ENCODE measurements at places on chromosomes 4 and X.

GRCh38 chr4:101224358-101225218, 122.7 kb downstream of the PPP3CA start:
- DNase-seq, result no peak

DNA sequence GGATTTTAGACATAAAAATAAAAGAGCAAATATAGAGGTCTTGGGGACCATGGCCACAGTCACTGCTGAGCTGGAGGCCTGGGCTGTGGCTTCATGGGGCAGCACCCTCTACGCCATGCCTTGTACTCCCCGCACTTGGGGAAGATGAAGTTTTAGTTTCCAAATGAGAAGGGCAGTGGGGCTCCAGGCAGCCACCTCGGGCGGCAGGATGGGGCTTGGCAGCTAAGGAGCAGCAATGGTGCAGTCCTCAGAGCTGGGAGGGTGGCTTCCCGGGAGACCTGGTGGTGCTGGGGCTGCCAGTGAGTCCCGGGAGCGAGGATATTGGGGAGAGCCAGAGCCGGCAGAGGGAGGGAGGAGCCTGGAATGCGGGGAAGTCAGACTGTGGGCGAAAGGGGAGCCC, 2.4 kb downstream of the CXCR3 start:
- DNase-seq, result no peak

DNA sequence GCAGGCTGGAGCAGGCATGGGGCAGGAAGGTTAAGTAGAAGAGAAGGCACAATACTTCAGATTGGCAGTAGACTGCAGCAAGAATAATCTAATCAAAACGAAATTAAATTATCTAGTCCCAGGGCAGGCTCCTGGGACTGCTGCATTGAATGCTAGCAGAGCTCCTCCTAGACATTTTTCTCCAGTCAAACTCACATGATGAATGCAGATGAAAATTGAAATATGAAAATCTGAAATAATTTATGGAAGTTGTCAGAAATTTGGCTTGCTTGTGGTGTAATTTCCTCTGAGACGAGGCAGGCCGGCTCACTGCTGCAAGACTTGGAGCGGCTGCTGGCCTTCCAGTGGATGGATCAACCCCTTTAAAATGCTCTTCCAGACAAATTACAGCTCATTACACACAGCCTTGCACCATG, 78.0 kb upstream of the TMEM33 start:
- no peak for DNase-seq

DNA sequence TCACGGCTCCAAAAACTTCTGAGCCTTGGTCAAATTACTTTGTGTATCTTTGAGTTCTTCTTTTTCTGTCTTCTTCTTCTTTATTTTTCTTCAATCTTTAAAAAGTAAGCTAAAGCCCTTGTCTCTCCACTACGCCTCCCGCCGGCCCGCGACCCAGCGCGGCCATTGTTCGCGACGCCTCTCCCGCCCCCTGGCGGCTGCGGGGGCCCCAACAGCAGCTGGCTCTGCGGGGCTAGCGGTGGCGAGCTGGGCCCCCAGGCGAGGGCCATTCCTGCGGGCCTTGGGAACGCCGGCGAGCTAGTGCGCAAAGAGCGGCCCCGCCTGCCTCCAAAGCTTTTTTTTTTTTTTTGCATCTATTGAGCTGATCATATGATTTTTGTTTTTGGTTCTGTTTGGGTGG, 119.1 kb downstream of the TGIF2LX start:
- DNase-seq, result no peak

- no peak for DNase-seq
Measured at GRCh38 chrX:10485326-10485725, 135.1 kb downstream of the MID1 start.

DNA sequence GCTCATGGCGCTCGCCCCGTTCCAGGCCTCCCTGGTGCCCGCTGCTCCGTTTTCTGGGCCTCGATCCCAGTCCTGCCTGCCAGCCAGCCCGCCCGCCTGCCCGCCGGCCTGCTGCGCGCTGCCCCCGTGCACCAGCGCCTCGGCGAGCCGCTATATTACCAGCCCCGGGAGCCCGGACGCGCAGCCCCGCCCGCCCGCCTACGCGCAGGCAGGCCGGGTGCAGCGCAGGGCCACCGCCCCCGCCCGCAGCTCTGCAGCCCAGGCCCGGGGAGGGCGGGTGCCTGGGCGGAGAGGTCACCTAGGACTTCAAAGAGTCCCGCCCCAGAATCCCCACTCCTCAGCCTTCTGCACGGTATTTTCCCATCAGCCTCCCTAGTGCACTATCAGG, at the start of gene MAOB:
Gene MAOB (minus strand): TSS at position 157 of the 388 bp plus-strand sequence. CDS start 151 bp downstream, at position 6.
- peak; percentile 18 for DNase-seq

GRCh38 chr4:186554539-186554913, 841 bp downstream of the MTNR1A start:
- DNase-seq, result no peak

- DNase-seq, result no peak
Measured at GRCh38 chrX:679291-679979, 48.8 kb downstream of the SHOX start.

GRCh38 chr4:101419336-101420135, 72.2 kb upstream of the PPP3CA start:
- DNase-seq, result no peak

DNA sequence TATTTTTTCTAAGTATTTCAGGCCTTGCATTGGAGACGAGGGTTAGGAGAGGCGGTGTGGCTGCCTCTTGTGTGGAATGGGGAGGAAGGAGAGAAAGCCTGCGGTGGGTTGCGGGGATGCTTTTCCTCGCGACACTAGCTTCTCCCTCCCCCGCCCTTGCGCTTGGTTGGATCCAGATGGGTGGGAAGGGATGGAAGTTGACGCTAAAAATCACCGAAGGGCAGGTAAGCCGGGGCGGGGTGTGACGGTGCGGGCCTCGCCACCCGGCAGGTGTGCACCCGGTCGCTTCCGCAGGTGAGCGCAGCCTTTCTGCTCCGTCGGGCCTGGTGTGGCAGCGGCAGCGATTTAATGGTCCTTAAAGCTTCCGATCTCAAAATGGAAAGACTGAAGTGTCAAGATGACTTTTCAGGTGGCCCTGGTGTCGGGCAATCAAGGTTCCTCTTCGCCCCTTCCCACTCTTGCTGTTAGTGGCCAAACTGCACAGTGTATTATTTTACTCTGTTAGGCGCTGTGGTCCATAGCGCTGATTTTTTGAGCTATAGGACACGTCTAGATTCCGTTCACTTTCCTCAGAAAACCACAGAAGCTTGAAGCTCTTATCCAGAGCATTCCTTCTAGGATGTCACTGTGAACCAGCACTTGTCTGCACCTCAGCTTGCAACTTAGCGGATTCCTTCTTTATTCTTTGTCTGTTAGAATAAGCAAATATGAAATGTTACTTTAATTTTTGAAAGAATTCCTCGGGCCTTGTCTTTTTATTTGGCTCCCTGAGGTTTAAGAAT, 765 bp downstream of the ENOPH1 start:
- no peak for DNase-seq

GRCh38 chr4:5527211-5527610, 181.1 kb downstream of the EVC2 start:
- DNase-seq, result no peak

- peak; percentile 29 for DNase-seq
Measured at GRCh38 chr4:30720661-30721184, 554 bp downstream of the PCDH7 start.

DNA sequence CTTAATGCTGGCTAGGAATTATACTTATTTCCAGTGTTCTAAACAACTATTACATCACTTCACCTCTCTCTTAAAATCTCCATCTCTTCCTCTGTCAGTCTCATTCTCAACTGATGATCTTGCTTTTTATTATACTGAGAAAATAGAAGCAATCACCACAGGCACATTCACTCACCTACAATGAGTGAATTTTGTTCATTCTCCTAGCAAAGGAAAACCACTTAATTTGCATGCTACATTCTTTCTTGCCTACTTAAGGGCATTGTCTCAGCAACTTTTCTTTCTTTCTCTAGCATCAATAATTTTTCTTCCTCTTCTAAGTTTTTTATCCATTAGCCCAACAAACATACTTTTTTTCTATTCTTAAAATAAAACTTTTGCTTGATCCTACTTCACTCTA, 21.1 kb upstream of the USP38 start:
- no peak for DNase-seq

- DNase-seq, result no peak
Measured at GRCh38 chrX:11446336-11446735, 153.1 kb downstream of the AMELX start.

DNA sequence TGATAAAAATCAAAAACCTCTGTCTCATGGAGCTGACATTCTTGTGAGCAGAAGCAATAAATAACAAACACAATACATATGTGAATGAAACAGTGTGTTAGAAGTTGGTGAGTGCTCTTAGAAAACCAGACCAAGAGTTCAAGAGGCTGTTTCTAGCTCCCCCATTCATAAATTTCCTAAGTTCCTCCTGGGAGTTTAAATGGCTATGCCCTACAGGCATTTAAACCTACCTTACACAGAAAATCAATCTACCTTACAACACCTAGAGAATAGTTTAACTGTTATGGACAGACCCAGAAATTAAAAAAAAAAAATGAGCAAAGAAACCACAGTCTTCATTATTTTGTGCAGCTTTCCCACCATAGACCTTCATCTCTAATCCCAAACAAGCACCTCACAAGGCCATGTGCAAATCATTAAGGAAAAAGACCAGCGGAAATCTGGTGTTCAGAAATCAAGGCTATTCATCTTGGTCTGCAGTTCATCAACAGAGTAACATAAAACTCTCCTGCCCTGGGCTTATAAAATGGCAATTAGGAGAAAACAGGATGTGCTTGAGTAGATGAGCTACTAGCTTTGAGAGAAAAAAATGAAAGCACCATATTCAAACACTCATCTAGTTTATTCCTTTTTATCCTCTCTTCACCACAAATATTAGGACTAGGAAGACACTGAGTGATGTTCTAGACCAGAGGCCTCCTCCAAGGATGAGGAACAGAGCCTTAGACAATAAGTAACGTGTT, 147.2 kb downstream of the SHROOM3 start:
- no peak for DNase-seq

DNA sequence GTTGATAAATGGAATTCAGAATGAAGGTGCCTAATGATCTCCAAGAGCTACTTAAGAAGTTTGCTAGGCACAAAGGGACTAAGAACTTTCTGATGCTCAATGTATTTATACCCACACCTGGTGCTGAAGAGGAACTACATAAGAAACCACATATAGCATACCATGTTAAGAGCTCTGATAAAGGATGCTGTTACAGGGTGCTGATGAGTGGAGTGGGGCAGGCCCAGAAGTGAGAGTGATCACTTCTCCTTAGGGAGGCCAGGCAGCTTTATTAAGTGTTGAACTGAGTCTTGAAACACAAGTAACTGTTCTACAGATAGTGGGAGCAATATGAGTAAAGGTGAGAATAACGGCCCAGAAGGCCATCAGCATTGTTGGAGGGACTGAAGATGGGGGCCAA, 68.3 kb upstream of the CHRDL1 start:
- no peak for DNase-seq

DNA sequence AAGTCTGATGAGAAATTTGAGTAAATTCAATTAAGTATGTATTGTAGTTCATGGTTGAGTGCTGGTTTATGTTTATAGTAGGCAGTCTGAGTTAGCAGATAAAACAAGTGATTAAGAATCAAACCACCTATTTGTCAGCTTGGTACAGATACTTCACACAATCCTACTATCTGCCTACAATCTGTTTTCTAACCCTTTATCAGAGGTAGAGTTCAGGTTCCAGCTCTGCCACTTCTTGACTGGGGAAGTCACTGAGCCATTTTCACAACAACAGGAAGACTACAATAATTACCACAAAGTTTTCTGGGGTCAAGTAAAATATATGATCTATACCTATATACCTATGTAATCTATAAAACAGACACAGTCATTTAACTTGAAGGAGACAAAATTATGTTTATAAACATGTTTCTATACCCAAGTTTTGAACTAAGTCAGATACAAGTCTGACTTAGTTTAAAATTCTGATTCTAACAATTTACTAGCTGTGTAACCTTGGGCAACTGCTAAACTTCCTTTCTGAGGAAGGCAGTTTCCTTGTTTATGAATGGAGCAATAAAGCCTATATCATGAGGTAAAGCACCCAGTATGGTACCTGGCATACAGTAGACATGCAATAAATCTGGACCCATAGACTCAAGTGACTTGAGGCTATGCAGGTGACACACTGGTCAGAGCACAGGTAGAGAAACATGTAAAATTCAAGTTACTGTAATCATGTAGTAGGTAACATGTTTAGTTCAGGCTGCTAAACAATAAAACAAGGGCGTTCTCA, 37.2 kb upstream of the BDH2 start:
- DNase-seq, result no peak

DNA sequence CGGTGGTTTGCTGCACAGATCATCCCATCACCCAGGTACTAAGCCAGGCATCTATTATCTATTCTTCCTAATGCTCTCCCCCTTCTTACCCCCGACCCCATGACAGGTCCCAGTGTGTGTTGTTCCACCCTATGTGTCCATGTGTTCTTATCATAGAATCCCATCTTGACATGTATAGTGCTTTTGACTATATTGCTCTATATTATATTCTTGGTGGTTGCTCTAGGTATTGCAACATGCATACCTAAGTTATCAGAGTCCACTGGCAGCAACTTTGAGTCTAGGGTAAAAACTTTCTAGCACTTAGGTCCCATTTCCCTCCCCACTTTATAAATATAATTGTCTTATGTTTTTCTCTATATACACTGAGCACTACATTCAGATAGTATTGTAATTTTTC, 170.3 kb downstream of the TBX22 start:
- no peak for DNase-seq

- no peak for DNase-seq
Measured at GRCh38 chrX:39855748-39856129, 242.0 kb downstream of the BCOR start.

- DNase-seq, result no peak
Measured at GRCh38 chr4:52241916-52242315, 190.8 kb downstream of the SPATA18 start.

- DNase-seq, result no peak
Measured at GRCh38 chr4:128220286-128221235, 67.1 kb downstream of the PGRMC2 start.

GRCh38 chr4:89336818-89337420, 29.3 kb upstream of the GPRIN3 start:
- no peak for DNase-seq

DNA sequence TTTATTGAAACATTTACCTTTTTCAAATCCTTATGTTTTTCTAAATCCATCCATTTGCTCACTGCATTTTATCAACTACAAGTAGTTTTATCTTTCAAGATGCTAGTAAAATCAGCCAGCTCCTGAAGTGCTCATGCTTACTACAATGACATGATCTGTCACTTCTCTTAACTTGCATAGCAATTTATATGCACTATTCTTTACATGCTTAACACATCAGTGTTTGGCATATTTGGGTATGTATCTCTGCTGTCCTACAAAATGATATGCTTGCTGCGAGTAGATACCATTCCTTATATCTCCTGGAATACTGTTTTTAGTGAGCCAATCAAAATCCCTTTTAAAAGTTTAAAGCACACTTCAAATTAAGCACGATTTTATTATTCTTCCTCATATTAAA, 2726.8 kb downstream of the PCDH7 start:
- DNase-seq, result no peak

GRCh38 chr4:79233820-79234219, 92.0 kb downstream of the NAA11 start:
- DNase-seq, result no peak

All from substantia nigra (tissue), 51 donors.